CD4-positive, alpha-beta T cell (primary cell): ENCODE measurements at places on chromosomes 11 and 22. TPM values are rescaled to one million over a fixed set of nuclear protein-coding genes. Genes with fewer than 3 reads are reported as not detected.

UCP3 gene
- 3.0 TPM for total RNA-seq

MPPED2 gene
- total RNA-seq = 1.7 TPM

APOBEC3F gene
- total RNA-seq = 4.3 TPM

DNA sequence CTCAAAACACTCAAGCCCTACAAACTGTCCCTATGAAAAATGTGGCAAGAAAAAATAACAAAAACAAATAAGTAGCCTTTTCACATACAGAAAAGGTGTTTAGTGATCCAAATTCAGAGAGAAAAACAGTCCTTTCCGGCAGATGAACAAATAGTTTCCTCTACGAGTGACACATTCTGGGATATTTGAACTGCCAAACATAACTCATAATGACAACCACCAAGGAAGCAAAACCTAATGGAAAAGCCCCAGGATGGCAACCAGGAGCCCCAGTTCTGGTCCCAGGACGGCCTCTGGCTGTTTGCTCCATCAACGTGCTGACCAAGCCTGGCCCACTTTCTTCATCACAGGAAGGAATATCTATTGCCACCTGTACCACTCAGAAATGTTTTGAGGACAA, 6.0 kb downstream of the PACSIN2 start:
- DNase-seq = no peak

GRCh38 chr11:105155679-105156078, 16.1 kb upstream of the CARD18 start:
- DNase-seq = no peak
